Posterior cingulate gyrus (tissue), 11 donors: ENCODE measurements at places on chromosomes 7 and 10.

- DNase-seq: no peak
Measured at GRCh38 chr7:104362756-104363155, 34.4 kb downstream of the LHFPL3 start.

GRCh38 chr10:7085147-7085912 is 325.5 kb downstream of the SFMBT2 start:
- no peak for DNase-seq

- DNase-seq: peak; percentile 10
Measured at GRCh38 chr7:21542891-21543527, at the start of gene DNAH11. DNAH11 (plus strand) TSS chr7:21543039; CDS start chr7:21543246, 207 bp downstream.

DNA sequence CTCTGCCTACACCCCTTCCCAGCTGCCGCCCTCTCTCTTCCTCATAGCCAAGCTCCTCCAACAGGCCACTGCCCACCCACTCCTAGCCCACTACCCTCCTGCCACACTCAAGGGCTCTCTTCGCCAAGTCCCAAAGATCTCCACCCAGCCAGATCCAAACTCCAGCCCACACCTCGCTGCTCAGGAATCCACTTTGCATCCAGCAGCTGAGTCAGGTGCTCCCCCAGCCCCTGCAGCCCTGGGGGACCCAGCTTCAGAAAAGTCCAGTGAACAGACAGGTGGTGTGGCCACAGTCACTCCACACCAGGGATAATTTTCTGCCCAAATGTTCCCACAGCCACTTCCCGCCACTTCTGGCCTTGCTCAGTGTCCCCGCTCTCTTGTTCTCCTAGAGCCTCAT is 10.9 kb downstream of the OGDHL start:
- no peak for DNase-seq

GRCh38 chr10:60678978-60679377 is 99.3 kb upstream of the CDK1 start:
- no peak for DNase-seq

DNA sequence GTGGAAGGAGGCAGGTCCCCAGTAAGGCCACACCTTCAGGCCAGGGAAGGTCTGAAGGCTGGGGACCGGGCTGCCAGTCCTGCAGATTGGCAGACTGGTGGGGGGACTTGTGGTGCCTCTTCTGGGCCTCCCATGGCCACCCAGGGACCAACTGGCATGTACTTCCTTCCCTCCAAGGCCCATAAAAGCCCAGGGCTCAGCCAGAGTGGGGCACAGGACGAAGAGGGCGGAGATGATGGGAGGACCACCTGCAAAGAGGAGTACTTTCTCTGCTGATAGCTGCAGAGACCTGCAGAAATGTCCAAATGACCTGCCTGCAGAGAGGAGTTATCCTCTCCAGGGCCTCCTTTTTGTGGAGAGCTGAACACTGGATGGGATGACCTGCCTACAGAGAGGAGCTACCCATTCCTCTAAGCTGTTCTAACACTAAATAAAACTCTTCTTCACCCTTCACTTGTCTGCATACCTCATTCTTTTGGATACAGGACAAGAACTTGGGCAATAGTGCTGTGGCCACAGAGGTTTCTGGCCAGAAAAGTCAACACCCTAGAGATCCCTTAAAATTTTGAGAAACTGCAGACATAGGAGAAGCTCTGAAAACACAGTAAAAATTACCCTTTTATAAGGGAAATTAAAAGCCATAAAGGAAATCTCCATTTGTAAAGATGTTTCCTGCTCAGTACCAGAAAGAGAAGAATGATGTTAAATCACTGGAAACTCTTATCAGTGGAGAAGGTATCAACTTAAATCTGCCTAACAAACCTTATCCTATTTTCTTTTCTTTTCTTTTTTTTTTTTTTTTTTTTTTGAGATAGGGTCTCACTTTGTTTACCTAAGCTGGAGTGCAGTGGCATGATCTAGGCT is 20.7 kb upstream of the PRF1 start:
- DNase-seq: no peak

DNA sequence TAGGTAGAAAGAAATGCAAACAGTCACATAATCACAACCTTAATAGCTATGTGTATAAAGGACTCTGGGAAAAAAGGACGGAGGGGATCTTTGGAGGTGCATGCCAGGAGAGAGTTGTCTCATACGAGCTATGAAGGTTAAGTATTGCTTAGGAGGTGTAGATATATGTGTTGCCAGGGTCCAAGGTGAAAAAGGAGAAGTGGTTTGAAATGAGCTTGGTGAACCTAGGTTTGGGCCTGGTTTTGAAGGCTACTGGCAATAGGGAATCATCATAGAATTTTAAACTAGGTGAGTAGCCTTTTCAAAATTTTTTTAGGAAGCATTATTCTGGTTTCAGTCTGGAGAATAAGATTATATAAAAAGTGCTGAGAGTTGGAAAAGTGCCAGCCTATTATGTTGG is 336.8 kb downstream of the AUTS2 start:
- no peak for DNase-seq

- DNase-seq: no peak
Measured at GRCh38 chr7:1508277-1508758, 4.1 kb upstream of the INTS1 start.

DNA sequence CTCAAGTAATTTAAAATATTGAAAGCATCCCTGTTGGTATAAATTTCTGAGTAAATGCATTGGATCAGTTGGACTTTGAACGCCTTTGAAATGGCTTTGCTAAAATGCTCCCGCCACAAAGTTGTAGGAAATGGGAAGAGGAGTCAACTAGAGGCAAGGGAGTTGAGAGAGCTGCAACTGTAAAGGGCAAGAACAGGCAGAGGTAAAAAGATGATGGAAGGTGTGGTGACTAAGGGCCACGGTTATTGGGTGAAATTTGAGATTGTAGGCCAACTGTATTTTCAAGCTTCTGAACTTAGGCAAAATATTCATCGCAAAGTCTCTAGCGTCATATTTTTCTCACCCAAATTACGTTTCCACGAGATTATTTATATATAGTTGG is 595 bp upstream of the SUMF2 start:
- DNase-seq: no peak

GRCh38 chr10:77188000-77188395 is 449.6 kb downstream of the KCNMA1 start:
- no peak for DNase-seq

GRCh38 chr7:33906697-33907096 is 1.4 kb downstream of the BMPER start:
- DNase-seq: no peak

GRCh38 chr7:80889525-80889924 is 29.3 kb downstream of the SEMA3C start:
- DNase-seq: no peak
